ENCODE measurements at places on chromosomes 6 and 20.

- no peak for DNase-seq
These were observed 26.2 kb upstream of the FOXP4 start for GRCh38 chr6:41519745-41520699.

- no peak for DNase-seq
These were observed 700.1 kb downstream of the QKI start for GRCh38 chr6:164114651-164115050.

GRCh38 chr20:22908944-22909343, 126.2 kb upstream of the SSTR4 start:
- no peak for DNase-seq

DNA sequence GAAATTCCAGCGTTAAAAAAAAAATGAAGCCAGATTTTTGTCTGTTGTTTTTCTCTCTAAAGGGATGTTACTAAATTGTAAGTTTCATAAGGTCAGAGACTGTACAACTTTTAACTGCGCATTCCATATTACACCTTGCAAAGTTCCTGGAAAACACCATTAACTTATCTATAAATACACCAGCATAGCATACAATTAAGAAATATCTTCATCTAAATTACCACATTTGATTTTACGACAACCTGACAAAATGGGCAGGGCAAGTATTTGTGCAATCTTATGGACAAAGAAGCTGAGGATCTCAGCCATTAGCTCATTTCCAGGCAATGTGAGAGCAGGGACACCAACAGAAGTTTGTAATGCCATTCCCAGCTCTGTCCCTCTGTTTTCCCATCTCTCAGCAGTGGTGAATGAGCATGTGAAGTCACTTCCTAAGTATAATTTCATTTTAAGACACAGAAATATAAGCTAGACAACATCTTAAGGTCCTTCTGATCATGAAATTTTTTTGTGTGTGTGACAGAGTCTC, 12.9 kb upstream of the GCM1 start:
- DNase-seq: no peak

GRCh38 chr6:44064948-44065272, 62.3 kb downstream of the MRPL14 start:
- no peak for DNase-seq

All from activated T-helper 2 cell treated with anti-CD3 and anti-CD28 coated beads, Interferon-gamma antibody, Interleukin-2, Interleukin-4, amounts not matched to agents 10 μg/mL and 5 μg/mL and 100 μg/mL, durations not matched to agents 14 hours and 24 hours and 36 hours (primary cell).